T47D (cell line): ENCODE measurements at places on chromosomes 7 and 10.

GRCh38 chr7:135512135-135512887 lies 2.4 kb upstream of the CNOT4 start:
- peak; percentile 81 for DNase-seq

GRCh38 chr7:29236071-29236580 lies 41.6 kb downstream of the CHN2 start:
- DNase-seq: peak; percentile 29

DNA sequence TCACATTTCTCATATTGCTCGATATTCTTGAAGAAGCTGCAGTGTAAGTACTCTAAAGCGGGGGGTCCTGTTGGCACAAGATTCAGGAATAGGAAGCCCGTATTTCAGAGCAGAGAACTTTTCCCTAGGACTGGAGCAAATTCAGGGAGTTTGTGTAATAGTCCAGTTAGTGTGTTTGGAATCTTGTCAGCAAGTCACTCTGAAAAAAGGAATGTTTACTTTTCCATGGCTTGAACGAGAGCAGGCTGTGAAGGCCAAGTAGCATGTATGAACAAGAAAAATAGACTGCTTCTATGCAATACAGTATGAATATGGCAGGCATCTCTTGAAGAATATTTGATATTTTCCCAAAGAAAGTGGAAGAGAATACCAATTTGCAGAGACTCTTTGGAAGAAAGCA lies 39.8 kb downstream of the CDC123 start:
- no peak for DNase-seq

- DNase-seq: no peak
Measured at GRCh38 chr10:63713191-63714144, 192.3 kb downstream of the REEP3 start.

DNA sequence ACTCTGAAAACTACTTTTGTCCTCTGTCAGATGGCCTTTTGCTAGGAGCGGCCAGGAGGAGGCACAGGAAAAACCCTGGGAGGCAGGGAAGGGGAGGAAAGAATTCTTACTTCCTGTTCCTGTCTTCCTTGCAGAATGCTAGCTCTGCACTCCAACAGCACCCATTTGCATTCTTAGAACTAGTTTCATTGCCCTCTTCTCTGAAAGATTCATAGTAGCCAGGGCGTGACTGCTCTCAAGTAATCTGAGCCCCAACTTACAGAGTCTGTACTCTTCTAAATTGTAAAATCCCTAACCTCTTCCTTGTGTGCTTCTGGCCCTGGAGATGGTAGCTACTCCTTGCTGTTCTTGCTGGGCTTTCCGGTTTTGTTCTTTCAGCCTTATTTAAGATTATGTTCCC lies 75.3 kb upstream of the STEAP1 start:
- DNase-seq: no peak

GRCh38 chr10:127402596-127403409 lies 146.3 kb upstream of the NPS start:
- no peak for DNase-seq

DNA sequence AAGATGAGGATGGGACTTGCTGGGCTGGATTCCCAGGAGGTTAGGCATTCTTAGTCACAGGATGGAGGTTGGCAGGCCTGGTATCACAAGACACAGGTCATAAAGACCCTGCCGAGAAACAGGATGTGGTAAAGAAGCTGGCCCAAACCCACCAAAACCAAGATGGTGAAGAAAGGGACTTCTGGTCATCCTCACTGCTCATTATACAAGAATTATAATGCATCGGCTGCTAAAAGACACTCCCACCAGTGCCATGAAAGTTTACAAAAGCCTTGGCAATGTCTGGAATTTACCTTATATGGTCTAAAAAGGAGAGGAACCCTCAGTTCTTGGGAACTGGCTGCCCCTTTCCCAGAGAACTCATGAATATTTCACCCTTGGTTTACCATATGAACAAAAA lies 345.5 kb upstream of the POM121L12 start:
- DNase-seq: no peak

- DNase-seq: no peak
Measured at GRCh38 chr10:127524229-127524628, 24.9 kb upstream of the NPS start.

- peak; percentile 68 for DNase-seq
Measured at GRCh38 chr10:1737222-1738061, at the start of gene ADARB2. TSS of gene ADARB2 (minus strand) at chr10:1737525.

- no peak for DNase-seq
Measured at GRCh38 chr10:78296785-78297184, 263.1 kb downstream of the RPS24 start.

GRCh38 chr10:59258890-59259289 lies 82.4 kb downstream of the PHYHIPL start:
- DNase-seq: no peak

- DNase-seq: no peak
Measured at GRCh38 chr7:2876031-2876731, 32.1 kb upstream of the GNA12 start.

GRCh38 chr7:90396420-90396819 lies 6.8 kb upstream of the CLDN12 start:
- DNase-seq: no peak

DNA sequence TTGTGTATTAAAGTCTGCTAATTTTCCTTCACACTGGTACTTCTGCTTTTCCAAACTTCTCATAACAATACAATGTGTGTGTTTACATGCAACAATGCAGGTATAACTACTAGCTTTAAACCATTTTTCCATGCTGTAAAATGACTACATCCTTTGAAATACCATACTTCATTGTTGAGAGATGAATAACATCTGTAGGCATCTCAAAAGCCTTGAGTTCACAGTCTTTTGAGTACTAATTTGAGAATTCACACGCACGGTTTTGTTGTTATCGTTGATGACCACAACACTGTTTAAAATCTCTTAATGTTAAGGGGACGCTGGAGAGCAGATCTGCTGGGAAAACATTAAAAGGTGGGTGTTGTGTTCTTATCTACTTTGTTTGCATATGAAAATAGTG lies 37.4 kb downstream of the SEMA3A start:
- DNase-seq: no peak

DNA sequence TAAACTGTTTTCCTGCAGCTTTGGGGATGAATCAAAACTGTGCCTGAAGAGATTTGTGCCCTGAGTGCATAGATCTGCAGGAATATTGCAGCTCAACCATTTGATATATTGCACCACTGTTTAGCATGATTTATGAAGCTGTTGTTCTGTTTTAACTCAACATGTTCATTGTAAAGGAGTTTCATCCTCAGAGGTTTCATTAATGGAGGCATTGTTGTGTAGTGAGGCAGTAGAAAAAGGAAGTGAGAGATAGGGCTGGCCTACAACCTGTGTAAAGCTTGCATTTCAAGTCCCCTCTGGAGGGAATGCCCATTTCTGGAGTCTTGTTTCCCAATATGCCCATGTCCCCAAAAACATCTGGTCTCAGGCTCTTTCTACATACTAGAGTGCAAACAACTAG lies 67.5 kb downstream of the DNAJC12 start:
- no peak for DNase-seq

DNA sequence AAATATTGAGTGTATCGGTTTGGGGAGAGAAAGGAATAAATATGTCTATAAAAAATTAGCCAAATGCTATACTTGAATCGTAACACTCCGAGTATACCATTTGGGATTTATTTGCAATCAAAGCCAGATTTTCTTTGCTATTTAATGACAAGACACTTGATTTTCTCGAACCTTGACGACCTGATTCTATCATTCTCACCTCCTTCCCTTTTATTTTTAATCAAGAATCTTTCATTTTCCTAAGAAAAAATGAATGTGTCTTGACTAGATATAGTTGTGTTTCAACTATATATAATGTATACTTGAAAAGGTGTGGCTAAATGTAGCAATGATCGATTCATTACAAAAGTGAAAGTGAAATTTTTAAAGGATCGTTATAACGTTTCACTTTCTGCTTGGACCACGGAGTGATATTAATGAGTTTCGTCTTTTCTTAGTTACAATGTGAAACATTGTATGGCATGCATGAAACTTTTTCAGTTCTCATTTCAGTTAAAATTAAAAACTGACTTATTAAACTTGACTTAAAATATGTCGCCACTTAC lies 562 bp downstream of the NUB1 start:
- no peak for DNase-seq

DNA sequence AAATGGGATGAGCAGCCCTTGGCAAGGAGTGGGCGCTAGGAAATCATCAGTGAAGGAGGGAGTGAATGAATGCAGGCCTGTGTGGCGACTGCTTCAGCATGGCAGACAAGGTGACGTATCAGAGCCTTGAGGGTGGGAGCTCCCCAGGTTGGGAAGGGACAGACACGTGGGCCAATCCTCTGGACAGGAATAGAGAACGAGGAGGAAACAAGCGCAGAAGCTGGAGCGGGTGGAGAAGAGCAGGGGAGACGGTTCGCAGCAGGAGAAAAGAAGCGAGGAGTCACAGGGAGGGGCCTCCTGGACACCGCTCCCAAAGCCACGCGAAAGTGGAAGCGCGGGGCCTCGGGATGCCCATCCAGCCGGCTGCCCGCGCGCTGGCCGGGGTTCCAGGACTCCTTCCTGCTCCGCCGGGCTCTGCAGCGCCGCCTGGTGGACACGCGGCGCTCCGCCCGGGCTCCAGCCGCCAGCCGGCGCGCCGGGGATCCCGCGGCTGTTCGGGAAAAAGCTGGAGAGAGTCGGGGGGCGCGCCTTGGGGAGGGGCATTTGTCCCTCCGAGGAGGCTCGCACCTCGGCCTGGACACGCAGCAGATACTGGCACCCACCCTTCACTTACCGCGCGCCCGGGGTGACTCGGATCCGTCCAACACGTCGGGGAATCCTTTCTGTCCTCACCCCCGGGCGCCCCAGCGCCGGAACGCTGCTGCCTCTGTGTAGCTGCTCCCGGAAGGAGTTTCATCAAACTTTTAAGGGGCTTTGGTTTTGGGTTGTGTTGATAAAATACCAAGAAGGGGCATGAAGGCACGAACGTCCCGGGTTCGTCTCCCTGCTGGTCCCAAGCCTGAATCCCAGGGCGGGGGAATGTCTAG lies 6.3 kb downstream of the ZNF503 start:
- no peak for DNase-seq

DNA sequence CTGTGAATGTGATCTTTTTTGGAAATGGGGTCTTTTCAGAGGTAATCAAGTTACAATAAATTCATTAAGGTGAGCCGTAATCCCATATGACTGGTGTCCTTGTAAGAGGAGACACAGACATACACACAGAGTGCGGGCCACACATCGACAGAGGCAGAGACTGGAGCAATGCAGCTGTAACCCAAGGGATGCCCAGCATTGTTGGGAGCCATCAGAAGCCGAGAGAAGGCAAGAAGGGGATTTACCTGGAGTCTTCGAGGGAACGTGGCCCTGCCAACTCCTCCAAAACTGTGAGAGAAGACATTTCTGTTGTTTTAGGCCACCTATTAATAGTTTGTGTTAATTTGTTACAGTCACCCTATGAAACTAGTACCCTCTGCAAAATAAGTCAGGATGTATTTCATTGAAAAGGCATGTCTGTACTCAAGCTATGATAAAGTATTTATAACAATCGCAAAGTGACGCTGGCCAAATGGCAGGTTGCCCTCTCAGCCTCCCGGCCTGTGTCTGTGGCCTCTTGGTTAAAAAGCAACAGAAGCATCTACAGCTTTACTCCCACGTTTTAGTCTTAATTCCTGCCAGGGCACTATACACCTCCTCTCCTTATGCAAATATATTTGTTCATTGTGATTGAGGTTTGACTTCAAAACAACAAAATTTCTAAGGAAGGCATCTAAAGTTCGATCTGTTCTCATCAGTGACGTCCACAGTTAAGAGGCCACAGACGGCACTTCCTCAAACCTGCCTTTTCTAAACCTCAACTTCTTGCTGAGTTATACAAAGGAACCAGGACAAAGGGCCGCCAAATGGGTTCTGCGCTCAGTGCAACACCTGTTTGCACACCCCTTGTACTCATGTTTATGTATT lies 46.8 kb downstream of the HIPK2 start:
- DNase-seq: no peak

DNA sequence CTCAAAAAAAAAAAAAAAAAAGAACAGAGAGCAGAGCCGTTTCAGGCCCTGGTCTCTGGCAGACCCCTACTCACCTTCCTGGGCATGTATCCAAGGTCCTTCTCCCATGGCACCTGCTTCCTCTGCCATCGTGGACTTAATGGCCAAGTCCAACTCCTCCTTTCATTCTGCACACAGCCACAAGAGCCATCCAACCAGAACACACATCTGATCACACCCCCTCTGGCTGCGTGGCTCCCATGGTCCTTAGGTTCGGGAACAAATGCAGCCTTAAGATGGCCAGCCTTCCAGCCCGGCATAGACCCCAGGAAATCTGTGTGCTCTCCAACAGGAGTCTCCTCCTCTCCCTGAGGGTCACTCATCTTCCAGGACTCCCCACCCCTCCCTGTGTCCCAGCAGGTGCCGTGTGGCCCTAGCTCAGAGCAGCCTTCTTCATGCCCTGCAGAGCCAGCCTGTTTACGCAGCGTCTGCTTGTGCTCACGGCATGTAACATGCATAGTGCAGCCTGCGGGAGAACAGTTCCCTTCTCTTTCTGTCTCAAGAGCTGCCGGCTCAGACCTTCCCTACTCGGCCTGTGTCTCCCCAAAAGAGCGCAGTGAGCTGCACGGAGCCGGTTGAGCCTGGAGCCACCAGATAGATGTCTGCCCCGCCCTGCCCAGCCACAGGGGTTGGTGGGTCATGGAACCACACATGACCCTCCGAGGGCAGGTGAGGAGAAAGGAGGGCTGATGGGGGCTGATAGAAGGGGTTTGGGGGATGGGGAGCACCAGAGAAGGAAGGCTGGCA lies 157.3 kb downstream of the NRF1 start:
- no peak for DNase-seq

DNA sequence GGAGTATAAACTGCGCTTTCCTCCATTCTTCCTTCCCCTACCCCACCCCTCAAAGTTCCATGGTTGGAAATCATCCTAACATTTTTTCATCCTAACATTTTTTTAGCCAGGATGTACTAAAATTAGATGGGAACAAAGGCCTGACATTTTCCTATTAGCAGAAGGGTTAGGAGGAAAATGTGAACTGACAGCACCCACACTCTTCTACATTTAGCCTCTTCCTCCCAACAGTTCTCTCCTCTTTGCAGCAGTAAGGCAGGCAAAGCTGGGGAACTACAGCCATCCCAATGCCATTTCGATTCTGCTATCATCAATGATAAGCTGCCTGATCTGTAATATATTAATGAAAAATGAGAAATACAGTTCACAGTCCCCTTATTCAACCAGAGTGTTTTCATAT lies 11.4 kb upstream of the FAM53B start:
- no peak for DNase-seq

- no peak for DNase-seq
Measured at GRCh38 chr10:103153302-103154197, 39.5 kb downstream of the NT5C2 start.

DNA sequence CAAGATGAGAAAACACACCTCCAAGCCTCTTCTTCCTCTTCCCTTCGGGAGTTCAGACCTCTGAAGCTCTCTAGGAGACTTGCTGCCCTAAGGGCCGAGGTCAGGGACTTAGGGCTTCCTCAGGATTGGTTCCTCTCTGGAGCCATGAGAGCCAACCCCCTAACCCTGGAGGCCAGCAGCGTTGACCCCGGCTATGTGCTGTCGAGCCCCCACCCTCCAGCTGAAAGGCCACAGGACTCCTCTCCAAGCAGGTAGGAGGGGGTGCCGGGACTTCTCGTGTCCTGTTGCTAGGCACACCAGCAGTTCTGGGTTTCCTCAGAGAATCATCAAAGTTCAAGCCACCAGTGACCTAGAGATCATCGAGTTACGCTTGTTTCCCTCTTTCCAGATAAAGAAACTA lies 87.4 kb downstream of the ARHGAP22 start:
- DNase-seq: no peak

GRCh38 chr10:77545585-77545984 lies 92.0 kb downstream of the KCNMA1 start:
- no peak for DNase-seq
